ENCODE measurements at places on chromosomes 16 and 17.

- DNase-seq = no peak
Observed at GRCh38 chr17:75634376-75634740, 1.1 kb downstream of the SMIM5 start.

GRCh38 chr17:56899403-56899802, 14.4 kb downstream of the TRIM25 start:
- no peak for DNase-seq

- peak; percentile 60 for DNase-seq
Observed at GRCh38 chr17:64240741-64241347, 22.2 kb downstream of the TEX2 start.

DNA sequence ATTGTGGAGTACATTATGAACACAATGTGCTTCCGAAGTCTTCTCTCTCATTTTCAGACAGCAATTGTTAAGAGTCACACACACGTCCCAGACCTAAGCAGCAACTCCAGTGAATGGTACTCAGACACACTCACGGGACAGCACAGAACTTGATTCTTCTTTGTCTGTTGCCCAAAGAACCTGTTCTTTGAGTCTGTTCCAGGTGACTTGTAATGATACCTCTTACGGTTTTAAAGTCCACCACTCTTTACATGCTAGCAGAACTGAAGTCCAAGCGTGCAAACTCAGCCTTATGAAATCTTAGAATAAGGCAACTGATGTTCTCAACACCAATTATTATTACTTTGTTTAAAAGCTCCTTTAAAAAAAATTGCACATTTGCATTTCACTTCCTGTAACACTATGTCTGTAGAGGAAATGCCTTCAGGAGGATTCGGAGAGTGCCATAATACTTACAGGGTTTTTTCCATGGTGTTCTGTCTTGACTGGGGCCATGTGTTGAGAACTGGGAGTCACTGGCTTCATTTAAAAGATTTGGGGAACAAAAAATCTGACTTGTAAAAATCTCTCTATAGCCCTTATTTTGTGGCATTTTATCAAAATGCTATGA, 48.1 kb downstream of the MARF1 start:
- no peak for DNase-seq

GRCh38 chr17:59341922-59342321, 10.5 kb downstream of the YPEL2 start:
- DNase-seq = no peak

DNA sequence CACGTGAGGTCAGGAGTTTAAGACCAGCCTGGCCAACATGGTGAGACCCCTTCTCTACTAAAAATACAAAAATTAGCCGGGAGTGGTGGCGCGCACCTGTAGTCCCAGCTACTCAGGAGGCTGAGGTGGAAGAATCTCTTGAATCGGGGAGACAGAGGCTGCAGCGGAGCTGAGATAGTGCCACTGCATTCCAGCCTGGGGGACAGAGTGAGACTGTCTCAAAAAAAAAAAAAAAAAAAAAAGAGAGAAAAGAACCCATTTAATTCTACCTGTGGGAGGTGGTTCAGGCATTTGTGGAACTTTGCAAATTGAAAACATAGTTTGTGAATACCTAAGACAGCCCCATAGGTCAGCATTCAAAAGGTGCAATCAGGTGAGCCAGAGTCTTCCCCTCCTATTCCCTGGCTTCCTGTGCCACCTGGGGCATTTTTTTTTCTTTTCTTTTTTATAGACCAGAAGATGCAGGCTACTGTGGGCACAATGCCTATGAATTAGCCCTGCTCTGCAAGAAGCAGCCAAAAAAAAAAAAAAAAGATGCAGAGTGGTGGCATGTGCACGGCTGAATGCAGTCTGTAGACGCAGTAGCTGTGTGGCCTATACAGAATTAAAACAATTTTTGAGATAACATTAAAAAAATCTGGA, 9.1 kb upstream of the SOCS3 start:
- DNase-seq = no peak

- no peak for DNase-seq
Observed at GRCh38 chr17:17073581-17074403, 31.5 kb downstream of the MPRIP start.

DNA sequence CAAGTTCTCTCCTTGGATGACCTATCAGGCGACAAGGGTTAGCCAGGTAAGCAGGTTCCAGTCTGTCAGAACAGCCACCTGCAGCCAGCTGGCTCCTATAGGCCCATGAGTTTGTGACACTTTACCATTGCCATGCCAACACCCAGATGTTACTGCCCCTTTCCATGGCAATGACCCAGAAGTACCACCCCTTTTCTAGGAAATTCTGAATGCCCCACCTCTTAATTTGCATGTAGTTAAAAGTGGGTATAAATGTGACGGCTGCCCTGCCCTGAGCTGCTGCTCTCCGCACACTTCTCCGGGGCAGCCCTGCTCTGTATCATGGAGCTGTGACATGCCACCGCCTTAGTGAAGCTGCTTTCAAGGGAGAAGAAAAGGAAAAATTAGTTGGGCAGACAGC, 10.0 kb upstream of the SECTM1 start:
- no peak for DNase-seq

DNA sequence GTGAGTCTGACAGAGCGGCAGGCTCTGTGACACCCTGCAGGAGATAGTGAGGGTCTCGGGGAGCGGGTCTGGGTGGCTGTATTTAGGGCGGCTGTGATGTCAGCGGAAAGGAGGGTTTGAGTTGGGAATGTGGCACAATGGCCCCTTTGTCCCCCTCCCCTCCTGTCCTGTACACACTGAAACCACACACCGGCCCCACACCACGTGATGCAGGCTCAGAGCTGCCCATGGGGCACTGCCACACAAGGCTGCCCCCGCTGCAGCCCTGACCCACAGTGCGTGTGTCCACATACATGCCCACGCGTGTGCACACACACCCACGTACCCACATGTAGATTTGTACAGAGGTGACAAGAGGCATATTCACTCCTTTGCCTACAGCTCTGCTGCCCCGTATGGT, 15.3 kb downstream of the SGCA start:
- DNase-seq = no peak

DNA sequence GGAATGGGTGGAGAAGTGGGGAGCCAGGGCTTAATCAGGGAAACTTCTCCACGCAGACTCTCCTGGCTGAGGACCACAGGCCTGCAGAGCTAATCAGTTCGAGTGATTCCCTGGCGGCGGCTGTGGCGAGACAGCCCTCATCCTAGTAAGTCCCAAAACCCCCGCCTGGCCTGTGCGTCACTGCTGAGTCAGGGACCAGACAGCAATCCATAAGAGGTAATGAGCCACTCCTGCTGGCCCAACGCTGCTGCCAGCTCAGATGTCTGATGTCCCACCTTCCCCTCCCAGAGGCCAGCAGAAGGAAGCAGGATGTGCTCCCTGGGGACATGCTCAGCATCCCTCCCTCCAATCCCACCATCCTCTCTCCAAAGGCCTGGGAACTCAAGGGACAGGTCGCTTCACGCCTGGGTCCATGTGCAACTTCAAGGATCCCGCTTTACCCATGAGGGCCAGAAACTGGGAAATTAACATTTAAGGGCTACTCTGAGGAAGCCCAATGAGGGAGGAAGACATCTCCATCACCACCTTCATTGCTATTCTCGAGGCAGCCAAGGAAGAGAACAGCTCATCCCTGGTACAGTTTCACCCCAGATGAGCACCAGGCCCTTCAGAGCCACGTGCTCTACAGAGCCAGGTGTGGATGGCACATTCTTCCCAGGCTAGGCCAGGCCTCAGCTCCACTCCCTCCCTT, 7.9 kb downstream of the ACLY start:
- peak; percentile 88 for DNase-seq

DNA sequence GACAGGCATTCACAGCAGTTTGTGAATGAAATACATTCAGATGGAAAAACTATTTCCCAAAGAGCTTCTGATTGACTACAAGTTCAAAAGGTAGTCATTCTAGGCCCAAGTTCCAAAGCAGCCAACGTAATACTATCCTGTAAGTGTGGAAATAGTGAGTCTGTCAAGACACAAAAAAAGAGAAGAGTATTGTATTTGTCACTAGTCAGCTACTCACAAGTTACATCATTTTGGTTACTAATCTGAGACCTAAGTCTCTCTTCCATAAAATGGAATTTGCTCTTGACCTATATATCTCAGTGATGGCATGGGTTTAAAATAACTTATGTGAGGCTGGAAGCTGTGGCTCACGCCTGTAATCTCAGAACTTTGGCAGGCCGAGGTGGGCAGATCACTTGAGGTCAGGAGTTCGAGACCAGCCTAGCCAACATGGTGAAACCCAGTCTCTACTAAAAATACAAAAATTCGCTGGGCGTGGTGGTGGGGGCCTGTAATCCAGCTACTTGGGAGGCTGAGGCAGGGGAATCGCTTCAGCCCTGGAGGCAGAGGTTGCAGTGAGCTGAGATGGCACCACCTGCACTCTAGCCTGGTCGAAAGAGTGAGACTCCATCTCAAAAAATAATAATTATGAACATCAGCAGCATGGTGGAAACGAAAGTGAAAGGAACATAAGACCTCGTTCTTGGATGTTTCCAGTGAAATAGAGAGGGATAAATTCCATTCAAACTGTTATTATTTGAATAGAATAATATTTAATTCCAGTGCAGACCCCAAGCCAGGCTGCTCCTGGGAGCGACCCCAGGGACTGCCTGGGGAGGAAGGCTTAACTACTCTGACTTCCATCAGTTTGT, 2.9 kb downstream of the CMC2 start:
- peak; percentile 28 for DNase-seq

GRCh38 chr16:74485916-74486315, 64.6 kb upstream of the CLEC18B start:
- DNase-seq = no peak

DNA sequence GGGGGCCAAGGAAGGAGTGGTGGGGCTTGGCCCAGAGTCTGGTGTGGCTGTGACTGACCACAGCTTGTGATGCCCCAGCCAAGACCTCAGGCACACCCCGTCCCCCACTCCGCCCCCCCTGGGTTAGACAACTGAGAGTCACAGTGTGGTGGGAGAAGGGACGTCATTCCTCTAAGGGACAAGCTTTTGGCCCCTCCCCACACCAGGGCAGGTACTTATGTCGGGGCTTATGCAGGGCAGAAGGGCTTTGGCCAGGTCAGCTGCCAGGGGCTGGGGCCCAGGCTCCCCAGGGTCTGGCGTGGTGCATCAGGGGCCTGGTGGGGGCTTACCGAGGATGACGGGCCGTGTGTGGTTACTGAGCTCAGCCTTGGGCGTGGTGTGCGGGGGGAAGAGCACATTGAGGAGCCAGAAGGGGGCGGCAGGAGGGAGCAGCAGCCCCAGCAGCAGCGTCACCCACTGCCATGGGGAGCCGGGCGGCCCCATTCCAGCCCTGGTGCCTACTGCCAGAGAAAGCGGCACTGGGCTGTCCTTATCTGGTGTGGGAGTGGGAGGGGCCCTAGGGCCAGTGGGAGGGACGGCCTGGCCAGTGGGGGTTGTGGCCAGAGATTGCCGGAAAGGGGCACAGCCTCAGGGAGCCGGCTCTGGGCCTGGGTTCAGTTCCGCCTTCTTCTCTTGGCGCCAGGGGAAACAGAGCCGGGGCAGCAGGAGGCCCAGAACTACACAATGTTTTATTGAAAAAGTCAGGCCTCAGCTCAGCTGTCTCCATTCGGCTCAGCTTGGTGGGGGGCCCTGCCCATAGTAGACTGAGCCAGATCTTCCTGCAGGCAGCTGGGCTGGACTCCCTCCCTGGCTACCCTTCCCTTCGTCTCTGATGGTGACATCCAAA, at the start of gene LCAT:
Gene LCAT (minus strand): TSS at position 502 of the 886 bp plus-strand sequence. CDS start 19 bp downstream, at position 483.
- DNase-seq = no peak

DNA sequence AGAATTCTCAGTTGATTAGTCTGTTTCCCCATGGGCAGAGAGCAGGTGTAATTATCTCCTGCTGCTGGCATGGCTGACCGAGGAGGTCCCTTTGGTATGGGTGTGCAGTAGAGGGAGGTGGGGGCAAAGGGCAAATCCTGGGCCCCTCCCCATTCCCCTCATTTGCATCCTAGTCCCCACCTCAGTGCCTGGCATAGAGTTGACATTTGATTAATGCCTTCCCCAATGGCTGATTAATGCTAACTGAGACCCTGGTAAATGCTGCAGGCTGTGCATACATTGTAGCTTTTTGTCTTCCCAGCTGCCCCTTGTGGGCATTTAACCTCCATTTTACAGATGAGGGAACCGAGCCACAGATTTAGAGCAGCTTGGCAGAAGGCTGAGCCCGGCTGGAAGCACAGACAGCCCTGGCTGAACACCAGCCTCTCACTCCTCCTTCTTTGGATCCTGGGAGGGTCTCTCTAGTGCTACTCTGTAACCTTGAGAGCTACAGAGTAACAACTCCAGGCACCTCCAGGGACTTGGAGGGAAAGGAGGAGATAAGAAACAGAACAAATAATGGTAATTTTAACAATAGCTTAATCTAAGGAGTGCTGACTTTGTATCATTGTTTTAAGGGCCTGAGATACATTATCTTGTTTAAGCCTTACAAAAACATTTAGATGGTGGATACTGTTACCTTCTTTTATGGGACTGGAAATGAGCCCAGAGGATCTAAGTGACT, 5.1 kb downstream of the PLCG2 start:
- no peak for DNase-seq

GRCh38 chr17:31562376-31562840, 170.9 kb downstream of the RAB11FIP4 start:
- no peak for DNase-seq

DNA sequence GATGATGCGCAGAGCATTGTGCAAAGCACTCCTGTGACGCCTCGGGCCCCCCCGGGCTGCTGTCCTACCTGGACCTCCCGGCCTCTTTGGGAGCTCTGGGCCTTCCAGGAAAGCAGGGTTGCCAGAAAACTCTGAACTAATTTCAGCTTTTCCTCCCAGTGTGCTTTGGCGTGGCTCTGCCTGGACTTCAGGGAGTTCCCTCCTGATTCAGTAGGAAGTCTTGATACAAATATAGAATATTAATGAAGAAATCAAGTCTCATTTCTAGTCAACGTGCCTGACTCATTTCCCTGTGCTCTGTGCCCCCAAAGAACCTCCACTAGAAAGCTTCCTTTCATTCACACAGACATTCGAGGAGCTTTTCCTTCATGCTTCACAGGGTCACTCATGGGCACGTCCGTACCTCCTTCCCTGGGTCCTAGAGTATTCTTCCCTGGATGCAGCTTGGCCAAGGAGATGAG, 84.0 kb upstream of the NOL11 start:
- no peak for DNase-seq

DNA sequence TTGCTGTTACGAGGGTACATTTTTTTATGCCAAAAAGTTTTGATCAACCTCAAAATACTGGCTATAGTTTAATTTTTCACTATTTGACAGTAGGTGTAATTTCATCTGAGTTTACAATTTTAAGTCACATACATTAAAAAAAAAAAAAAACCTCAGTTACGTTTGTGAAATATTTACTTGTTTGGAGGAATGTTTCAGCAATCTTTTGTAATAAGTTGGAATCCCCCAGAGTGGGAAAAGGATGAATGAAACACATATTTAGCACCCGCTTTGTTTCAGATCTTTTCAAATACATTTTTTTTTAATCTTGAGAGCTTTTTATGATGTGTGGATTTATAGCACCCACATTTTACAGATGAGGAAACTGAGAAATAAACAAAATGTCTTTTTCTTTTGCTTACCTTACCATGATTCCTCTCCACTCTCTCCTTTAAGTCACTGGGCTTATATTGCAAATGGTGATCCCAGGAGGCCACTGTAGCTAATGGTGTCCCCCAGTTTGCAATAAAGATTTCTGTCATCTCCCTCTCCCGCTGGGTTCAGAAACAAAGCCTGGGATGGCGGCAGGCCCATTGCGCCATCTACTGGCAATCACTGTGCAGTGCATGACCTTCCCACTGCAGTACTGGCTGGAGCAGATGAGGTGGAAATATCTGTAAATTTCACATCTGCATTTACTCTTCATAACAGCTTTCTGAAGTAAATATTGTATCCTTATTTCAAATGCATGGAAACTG, 27.7 kb downstream of the TBC1D3B start:
- DNase-seq = no peak

All from AG09309 (cell line).